Lower lobe of right lung (tissue), 2 donors: ENCODE measurements at places on chromosomes 11 and 22. TPM values are rescaled to one million over a fixed set of nuclear protein-coding genes. Genes with fewer than 3 reads are reported as not detected.

GRCh38 chr11:10450462-10451425 is 4.3 kb upstream of the AMPD3 start:
- peak; percentile 79 for DNase-seq

The ANO9 gene
- total RNA-seq, result 21.6 TPM

DNA sequence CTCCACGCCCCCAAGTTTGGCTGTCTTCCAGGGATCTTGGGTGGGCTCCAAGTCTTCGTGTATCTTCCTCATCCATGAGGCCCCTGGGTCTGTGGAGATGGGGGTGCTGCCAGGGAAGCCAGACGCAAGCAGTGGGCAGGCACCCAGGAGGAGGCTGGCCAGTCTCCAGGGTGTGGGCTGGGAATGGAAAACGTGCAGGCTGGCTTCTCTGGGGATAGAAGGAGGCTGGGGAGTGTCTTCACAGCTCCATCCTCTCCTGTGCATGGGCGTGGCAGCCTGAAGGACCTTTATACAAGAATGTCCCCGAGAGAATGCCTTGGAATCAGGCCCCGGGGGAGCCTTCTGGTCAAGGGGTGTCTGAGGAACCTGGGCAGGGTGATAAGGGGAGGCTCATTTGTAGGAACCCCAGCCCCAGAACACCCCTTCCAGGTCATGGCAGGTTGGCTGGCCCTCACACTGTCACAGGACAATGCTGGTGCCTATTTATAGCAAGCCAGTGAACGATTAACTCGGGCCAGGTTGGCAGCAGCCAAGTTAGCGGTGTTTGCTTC is 14.0 kb downstream of the SGSM1 start:
- DNase-seq, result peak; percentile 48

- peak; percentile 35 for DNase-seq
Measured at GRCh38 chr11:2510626-2511402, 66.0 kb downstream of the KCNQ1 start.

The MIAT gene
- total RNA-seq, result 6.8 TPM

DNA sequence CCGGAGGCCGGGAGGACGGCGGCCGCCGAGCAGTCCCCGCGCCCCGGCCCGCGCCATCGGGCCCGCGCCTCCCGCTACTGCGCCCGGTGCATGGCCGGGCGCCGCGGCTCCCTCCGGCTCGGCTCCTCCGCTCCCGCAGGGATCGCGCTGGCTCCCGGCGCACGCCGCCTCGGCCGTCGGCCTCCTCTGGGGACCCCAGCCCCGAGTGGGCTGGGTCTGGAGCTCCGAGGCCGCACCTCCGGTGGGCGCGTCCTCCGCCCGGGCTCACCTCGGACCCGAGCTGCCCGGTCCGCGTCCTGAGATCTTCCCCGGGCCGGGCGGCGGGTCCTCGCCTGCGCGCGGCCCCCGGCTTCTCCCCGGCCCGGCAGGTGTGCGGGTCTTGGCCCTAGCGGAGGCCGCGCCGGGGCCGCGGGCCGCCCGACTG is 251 bp downstream of the SHISA8 start:
- no peak for DNase-seq

The NXPE1 gene
- not detected for total RNA-seq

DNA sequence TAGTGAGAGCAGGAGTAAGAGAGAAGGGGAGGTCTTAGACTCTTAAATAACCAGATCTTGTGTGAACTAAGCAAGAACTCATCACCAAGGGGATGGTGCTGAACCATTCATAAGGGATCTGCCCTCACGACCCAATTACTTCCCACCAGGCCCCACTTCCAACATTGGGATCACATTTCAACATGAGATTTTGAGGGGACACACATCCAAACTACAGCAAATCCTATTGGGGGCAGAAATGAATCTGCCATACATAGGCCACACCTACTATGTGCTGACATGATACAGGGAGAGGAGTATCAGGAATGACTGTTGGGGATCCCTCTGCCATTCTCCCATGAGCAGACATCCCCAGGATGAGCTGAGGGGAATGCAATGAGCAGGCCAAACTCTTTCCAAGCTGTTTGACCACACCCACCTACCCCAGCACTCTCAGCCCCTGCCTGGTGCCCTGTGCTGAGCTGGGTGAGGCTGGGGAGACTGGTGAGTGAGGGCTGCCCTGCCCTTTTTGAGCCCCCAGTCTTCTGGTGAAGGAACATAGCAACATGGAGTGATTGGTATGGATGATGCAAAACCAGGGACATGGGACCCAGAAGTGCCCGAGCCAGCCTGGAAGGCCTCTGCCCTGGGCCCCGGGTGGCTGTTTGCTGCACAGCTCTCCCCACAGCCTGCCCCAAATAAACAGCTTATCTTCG is 1.2 kb upstream of the GTSE1 start:
- DNase-seq, result peak; percentile 38

DNA sequence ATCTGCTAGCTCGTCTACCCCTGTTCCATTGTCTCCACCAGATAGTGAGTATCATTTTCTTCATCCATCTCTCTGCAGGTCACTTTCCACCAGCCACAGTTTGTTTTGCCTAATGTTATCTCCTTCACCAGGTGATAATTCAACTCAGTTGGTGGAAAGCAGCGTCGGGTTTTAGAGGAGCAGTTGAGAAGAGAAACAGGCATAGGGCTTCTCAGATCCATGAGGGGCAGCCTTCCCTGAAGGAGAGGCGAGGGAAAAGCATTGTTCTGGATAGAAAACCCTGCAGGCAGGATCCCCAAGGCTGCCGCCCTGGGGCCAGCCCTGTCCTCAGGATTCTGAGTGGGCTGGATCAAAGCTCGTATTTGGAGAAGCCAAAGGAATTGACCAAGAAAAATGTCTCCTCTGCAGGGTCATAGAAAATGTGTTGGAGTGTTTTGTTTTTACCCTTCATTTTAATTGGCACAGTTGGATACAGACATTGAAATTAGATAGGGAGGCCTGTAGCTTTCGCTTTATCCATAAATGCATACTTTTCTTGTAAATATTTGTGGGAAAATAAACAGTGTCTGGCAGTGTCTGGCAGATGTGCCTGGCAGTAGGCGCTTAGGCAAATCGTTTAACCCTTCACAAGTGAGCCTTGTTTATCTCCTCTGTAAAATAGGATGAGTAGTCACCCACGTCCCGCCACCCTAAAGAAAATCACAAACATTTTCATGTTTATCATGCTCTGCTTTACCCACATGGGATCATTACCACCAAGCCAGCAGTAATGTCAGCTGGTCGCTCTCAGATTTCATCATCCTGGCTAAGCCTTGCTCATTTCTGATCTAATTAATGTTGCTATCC is 73.4 kb upstream of the TTC12 start:
- DNase-seq, result no peak

GRCh38 chr11:120929664-120930154 is 94.2 kb upstream of the TBCEL start:
- peak; percentile 55 for DNase-seq

GRCh38 chr11:71211631-71212030 is 40.7 kb downstream of the SHANK2 start:
- DNase-seq, result no peak

The GRIK4 gene
- total RNA-seq, result 2.2 TPM

The OR4D5 gene
- not detected for total RNA-seq

DNA sequence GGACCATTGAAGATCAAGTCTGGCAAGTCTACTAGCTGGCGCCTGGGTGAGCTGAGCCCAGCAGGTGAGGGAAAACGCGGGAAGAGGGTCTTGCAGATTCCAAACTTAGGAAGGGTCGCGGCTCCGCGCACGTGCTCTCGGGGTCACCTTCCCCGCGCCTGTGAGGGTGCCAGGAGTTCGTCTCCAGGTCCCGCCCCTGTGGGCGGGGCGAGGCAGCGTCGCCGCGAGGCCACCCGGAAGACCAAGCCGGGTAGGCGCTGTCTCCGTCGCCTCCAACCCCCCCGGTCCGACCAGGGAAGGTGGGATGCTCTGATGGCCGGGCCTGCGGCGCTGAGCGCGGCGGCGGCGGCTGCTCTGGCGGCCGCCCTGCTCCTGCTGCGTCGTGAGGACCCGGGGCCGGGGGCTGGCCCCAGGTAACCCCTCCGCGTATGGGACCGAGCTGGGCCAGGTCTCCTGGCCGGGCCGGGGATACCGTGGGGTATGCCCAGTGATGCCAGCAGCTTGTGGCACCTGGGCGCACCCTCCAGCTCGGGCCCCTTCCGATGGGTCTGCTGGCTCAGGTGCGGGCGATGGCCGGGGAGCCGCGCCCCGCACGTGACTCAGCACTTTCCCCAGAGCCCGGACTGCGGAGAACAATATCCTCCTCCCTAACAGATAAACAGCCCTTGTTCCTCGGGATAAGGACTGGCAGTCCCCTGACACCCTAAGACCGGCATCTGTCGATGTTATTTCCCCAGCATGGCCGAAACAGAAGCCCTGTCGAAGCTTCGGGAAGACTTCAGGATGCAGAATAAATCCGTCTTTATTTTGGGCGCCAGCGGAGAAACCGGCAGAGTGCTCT is at the start of gene HTATIP2:
TSS of gene HTATIP2 (plus strand) at position 215 of the 841 bp plus-strand sequence. CDS start at position 739, 524 bp downstream.
- peak; percentile 81 for DNase-seq

DNA sequence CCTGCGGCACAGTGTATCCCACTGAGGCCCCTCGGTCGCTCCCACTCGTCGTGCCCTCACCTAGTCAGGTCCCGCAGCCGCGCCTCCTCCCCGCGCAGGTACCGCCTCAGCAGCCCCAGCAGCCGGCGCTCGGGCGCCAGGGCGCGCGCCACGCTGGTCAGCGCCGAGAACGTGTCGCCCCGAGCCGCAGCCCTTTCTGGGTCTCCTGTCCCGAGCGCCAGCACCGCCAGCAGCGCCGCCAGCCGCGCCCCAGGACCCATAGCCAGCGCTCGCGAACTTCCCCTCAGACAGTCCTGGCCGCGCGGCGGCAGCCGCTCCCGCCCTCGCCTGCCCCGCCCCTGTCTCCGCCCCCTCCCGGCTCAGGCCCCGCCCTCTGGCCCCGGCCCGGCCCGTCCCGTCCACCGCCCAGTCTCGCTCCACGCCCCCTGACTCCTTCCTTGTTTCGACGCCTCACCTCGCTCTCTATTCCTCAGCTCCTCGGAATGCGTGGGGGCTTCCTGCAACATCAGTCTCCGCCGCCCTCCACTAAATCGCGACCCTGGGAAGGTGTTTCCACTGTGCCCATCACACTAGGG is at the start of gene P4HA3:
TSS of gene P4HA3 (minus strand) at position 289 of the 575 bp plus-strand sequence. CDS start at position 260, 29 bp downstream.
- peak; percentile 84 for DNase-seq

- no peak for DNase-seq
Measured at GRCh38 chr11:11574373-11575287, 47.2 kb downstream of the GALNT18 start.

DNA sequence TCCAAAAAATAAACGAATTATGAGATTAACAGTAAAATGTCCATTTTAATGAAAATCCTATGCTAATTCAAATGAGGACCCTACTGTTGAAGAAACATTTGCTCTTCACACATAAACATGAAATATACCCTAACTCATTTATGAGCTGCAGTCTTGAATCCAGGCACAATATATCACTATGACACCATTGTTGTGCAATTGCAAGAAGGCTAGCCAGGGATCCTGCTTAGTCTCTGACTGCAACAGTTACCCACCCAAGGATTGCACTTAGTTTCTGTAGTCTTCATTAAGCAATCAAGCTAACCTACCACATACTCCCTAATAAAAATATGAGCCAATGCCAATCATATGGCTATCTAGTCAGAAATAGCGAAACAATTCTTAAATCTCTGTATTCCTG is 981.0 kb upstream of the FAT3 start:
- no peak for DNase-seq

- DNase-seq, result no peak
Measured at GRCh38 chr11:115676206-115676605, 172.0 kb upstream of the CADM1 start.

- DNase-seq, result peak; percentile 65
Measured at GRCh38 chr11:112555491-112556364, 295.1 kb upstream of the PLET1 start.

GRCh38 chr11:128053981-128054931 is 533.1 kb downstream of the ETS1 start:
- no peak for DNase-seq

The YPEL4 gene
- 3.1 TPM for total RNA-seq

- no peak for DNase-seq
Measured at GRCh38 chr11:68659158-68659921, 25.0 kb upstream of the GAL start.

- no peak for DNase-seq
Measured at GRCh38 chr22:44088976-44089570, 65.0 kb downstream of the PARVB start.

The CRYBB3 gene
- total RNA-seq, result 0.74 TPM

The MS4A4E gene
- 2.7 TPM for total RNA-seq

DNA sequence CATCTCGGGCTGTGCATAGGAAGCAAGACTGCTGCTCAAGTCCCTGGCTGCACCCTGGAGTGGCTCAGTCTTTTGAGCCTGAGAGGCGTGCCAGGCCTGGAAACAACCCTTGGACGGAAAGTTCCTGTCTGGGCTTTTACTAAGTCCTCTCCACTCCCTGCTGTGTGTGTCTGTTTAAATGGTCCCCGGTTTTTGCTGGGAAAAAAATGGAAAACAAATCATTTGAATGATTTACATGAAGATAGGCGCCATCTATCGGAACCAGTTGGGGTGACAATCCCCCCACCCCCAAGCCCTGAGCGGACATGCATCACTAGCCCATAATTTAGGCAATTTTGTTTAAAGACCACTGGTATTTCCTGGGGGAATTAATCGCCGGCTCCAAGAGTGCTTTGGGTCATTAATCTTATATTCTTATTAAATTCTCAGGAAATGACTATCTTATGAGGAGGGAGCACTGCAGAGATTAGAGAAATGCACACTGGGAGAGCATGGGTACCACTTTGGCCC is 2.7 kb upstream of the GAB2 start:
- peak; percentile 70 for DNase-seq

The OR52N5 gene
- not detected for total RNA-seq

- no peak for DNase-seq
Measured at GRCh38 chr11:92955860-92956259, 13.6 kb upstream of the MTNR1B start.

The FOSL1 gene
- 2.2 TPM for total RNA-seq

DNA sequence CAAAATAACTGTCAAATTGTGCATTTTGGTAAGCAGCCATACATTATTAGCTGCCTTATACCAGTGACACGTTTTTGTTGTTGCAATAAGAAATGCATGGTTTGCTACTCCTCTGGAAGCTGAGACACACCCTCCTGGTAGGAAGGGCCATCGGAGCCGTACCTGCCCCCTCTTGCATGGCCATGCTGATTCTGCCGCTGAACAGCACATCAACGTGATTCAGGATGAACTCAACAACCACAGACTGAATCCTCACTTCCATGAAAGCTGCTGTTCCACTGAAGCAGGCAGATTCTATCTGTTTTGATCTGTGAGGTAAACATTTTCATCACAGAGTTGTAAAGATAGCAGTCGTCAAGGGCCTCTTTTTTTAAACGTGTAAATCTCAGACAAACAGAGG is 38.6 kb upstream of the TP53AIP1 start:
- DNase-seq, result no peak

- DNase-seq, result no peak
Measured at GRCh38 chr11:133943950-133944698, 12.6 kb downstream of the IGSF9B start.

The MFRP gene
- not detected for total RNA-seq
